ENCODE measurements at places on chromosomes 12 and 14.
A peak's percentile ranks its signal among the peaks of the same experiment; 100 is the strongest.

- DNase-seq = no peak
These were observed 32.1 kb downstream of the SPATA7 start for GRCh38 chr14:88417594-88417993.

- no peak for DNase-seq
These were observed 77.7 kb downstream of the ETV6 start for GRCh38 chr12:11727133-11727664.

GRCh38 chr14:28321475-28322244 is 444.9 kb upstream of the FOXG1 start:
- no peak for DNase-seq

GRCh38 chr12:69401940-69402339 is 42.4 kb downstream of the YEATS4 start:
- DNase-seq = no peak

DNA sequence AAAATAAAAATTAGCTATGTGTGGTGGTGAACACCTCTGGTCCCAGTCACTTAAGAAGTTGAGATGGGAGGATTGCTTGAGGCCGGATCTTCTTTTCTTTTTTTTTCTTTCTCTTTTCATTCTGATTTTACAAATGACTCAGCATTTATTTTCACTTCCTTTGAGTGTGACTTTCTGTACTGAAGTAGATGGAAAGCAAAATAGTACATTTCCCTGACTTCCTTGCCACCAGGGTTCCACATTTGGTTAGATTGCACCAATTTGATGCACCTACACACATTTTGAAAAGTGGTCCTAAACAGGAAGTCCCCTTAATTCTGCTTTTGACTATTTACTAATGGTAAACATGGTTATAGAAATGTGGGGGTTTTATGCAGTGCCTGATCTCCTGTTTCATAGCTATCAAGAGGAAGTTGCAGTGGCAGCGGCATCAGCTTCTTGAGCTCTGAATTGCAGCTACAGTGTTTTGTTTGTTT is 13.0 kb upstream of the LEMD3 start:
- no peak for DNase-seq

DNA sequence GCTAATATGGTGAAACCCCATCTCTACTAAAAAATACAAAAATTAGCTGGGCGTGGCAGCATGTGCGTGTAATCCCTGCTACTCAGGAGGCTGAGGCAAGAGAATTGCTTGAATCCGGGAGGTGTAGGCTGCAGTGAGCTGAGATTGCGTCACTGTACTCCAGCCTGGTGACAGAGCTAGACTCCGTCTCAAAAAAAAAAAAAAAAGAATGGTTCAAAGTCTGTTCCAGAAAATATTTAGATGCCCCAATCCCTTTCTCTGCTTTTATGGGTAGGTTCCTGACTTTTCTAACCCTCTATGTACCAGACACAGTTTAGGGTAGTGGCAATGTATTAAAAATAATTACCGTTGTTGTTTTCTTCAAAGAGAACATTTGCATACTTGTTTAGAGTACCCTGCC is 161.4 kb downstream of the STXBP6 start:
- no peak for DNase-seq

DNA sequence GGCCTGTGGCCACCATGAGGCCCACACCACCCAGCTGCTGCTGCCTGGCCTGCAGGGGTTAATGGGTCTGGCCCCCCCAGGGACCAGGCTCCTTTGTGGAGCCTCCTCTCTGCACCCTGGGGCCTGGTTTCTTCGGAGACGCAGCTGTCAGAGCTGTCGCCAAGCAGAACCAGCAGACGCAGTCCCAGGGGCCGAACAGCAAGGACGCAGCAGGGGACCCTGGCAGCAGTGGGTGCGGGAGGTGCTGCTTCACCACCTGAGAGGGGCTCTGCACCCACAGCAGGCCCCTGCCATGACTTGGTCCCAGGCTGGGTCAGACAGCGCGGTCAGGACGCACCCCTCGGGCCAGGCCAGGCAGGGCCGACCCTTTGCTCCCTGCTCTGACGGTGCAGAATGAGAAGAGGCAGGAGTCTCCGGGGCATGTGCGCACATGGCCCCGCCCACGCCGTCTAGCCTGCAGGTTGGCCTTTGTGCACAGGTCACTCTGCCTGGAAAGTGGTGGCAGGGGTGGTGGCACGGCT is 30.5 kb downstream of the JAG2 start:
- DNase-seq = no peak

GRCh38 chr14:73295198-73295796 is 58.0 kb downstream of the PAPLN start:
- DNase-seq = no peak

DNA sequence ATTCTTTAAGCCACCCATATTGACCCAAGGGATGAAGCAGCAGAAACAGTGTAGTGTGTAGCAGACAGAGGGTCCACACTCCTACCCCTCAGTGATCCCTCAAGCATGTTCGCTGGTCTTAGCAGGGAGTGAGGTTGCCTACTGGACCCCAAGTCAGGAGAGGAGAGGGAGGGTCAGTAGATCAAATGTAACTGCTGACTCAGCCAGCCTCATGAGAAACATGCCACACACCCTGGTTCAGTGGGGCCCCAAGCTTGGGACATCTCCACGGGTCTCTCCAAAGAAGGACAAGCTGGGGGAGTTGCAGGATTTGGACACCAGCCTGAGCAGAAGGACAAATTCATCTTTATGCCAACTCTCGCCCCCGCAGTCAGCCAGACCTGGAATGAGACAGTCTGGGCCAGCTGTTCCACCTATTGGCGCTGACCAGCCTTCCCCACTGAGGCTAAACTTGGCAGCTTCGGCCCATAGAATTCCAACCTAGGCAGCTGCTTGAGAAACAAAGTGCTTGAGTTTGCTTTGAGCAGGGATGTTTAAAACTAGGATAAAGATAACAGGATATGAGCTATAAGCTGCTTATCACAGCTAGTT is 66.0 kb upstream of the ACTN1 start:
- no peak for DNase-seq

DNA sequence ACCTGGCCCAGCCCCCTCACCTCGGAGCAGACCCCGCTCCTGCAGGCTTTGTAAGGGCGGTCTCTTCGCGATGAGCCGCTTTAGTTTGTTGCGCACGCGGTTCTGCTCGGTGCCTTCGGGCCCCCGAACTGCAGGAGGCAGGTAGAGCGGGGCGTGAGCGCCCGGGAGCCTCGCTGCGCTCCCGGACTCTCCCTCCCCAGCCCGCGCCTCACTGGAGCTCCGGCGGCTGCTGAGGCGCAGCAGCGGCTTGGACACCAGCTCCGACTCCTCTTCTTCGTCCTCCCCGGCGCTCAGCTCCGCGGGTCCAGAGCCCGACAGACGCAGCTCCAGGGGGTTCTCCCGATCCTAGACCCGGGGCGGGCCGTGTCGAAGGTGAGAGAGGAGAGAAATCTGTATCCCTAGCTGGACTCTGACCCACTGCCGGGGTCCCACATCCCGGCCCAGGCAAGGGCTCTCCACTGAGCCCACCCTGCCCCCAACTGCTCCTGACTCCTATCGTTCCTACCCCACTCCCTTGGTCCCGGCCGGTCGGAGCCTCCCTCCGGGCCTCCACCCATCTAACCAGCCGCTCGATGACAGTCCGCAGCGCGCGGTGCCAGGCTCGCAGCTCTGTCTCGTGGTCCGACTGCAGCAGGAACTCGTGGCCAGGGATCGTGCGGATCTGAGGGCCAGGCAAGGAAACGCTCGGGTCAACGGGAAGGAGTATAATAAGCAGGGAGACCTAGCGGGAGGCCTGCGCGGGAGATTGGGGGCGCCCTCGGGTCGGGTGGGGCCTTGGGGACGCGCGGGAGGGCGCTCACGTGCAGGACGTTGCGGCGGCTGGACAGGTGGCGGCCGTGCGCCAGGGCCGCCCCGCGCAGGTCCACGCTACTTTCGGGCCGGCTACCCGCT is 4.2 kb downstream of the ARHGAP9 start:
- no peak for DNase-seq

GRCh38 chr12:87317302-87317701 is 711.9 kb downstream of the C12orf50 start:
- DNase-seq = no peak

DNA sequence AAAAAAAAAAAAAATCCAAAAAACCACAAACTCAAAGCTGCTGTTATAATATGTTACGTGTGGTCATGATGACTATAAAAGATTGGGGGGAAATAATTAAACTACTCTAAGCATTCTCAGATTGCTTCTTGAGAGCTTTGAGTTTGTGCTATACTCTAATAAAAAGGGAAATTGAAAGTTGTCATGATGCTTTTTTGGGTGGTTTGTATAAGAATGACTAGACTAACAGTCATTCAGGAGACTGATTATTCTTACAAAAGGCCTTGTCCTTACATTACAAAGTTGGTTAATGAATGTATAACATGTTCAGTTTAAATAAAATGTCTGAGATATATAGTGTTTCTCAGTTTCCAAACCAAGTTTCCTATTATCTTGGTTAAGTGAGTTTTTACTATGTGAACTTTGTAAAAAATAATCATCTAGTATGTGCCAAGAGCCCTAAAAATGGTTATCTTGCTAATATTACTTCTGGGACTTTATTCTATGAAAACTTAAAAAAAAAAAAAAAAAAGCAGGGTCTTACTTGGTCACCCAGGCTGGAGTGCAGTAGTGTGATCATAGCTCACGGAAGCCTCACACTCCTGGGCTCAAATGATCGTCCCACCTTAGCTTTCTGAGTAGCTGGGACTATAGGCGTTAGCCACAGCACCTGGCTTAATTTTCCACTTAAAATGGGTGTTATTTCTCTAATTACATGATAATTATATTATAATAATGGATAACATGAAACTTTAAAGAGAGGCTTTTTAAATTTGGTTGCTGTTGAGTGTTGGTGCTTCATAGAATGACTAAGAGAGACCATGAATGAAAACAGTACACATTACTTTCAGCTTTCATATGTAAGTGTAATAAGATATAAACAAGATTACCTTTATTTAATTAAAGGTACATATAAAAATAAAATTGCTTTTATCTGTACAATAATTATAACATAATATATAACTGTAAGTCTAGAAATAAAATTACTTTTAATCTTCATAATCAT is 459.6 kb upstream of the RGS6 start:
- no peak for DNase-seq

DNA sequence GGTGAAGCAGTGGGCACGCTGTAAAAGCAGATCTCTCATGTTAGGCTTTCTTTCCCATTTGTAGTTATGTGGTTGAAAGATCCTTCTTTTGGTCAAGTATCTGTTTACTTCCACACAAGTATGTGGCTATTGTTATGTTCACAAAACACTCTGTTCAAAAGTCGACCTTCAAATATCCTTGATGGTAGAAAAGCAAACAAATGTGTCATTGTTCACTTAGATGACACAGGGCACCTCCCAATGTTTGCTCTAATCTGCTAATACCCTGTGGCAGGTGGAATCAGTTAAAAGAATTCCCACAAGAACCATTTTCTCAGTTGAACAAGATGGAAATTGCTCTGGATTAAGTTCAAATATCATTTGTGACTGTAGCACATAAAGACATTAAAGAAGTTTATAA is 43.6 kb upstream of the NAA30 start:
- no peak for DNase-seq

DNA sequence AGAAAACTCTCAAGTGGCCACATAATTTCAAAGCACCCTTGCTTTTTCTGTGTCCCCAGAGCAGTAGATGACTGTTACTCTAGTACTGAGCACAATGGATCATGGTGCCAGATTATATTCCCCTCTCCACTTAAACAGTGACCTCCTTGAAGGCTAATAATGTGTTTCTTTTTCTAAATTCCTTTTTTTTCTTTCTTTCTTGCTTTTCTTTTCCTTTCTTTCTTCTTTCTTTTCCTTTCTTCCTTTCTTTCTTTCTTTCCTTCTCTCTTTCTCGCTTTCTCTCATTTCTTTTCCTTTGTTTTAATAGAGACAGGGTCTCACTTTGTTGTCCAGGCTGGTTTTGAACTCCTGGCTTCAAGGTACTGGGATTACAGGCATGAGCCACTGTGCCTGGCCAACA is 26.2 kb upstream of the TSPAN11 start:
- no peak for DNase-seq

DNA sequence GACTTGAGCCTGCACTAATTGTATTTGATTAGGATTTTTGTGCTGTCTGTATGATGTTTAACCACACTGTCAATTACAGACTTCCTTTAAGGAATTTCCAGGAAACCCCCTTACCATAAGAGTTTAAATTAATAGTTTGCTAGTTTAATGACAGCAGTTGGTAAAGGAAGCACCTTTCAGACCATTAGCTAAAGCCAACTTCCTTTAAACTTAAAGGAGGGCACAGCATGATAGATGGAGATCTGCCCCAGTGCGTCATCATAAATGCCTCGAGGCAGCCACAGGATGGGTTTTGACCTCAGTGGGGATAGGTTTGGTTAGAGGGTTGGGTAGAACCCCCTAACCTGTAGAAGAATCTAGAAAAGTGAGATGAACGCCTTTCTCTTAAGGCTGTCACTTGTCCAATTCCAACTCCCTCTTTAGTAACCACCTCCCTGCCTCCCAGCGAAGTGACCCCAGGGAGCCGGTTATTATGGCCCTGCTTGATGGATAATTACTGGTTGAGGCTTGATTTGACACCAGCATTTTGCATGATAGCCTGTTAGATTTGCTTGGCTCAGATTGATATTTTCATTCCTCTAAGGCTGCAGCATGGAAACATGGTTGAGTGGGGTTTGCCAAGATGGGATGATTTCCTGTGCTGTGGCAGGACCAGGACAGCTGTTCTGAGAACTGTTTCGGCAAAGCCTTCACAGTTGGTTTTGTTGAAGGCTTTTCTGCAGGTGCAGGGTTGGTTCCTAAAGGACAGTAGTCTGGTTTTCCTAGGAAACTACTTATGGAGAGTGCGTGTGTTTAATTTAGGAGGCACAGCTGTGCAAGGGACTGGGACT is 62.7 kb downstream of the CHST11 start:
- DNase-seq = no peak

GRCh38 chr14:96953087-96953874 is 156.1 kb downstream of the VRK1 start:
- DNase-seq = peak; percentile 20

DNA sequence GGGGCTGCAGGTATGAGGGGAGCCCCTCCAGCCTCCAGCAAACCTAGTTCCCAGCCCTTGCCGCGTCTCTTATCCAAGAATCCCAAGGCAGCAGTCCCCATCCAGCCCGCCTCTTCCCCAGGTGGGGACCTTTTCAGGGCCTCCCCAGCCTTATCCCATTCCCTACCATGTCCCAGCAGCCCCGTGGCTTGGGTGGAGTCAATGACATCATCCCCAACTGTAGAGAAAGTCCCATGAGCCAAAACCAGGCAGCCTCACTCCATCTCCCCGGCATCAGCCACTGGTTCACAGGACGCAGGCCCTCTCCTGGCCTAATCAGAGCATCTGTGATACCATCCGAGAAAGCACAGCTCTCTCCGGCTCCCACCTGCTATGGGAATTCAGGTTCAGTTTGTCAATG is 131.0 kb downstream of the NCOR2 start:
- no peak for DNase-seq

GRCh38 chr14:23052182-23052623 is 5.1 kb downstream of the CDH24 start:
- no peak for DNase-seq

GRCh38 chr12:78229591-78230101 is 399.0 kb downstream of the NAV3 start:
- no peak for DNase-seq

DNA sequence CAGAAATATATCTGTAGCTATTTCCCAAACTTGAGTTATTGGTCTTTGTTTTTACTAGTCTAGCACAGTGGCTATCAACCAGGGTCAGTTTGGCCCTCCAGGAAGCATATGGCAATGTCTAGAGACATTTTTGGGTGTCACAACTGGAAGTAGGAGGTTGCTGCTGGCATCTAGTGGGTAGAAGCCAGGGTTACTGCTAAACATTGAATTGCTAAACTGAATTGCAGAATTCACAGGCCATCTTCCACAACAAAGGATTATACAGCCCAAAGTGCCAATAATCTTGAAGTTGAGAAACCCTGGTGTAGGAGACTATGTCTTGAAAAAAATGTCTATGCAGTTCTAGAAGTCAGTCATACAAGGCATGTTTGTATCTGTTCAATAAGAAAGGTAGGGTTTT is 27.7 kb downstream of the ARHGAP5 start:
- DNase-seq = no peak
